ENCODE measurements at places on chromosomes 3 and 15.

- DNase-seq = no peak
These were observed 66.2 kb upstream of the UBE2E1 start for GRCh38 chr3:23739536-23739935.

DNA sequence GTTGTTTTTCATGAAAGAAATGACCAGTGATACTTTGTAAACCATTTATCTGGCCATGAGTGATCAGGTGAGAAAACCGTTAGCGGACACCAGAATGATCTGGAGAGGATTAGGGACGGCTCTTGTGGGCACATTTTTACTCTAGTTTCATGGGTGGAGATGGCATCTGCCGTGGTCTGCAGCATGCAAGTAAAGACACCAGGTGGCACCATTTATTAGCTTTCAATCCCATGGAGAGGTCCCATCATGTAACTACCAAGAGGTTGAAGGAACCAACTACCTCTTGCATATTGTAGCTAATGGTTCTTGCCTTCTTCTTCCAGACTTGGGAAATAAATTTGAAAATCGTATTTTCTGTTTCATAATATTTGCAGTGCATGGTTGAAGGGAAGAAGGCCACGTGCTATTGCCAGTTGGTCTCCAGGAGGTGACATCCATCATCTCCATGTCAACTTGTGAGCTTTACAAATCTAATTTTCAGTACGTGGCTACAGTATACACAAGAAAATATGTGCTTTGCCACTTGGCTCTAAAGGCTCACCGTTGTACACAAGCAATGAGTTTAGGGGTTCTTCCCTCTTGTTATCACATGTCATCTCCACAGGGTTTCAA lies 1.5 kb upstream of the MAPKBP1 start:
- DNase-seq = peak; percentile 50

DNA sequence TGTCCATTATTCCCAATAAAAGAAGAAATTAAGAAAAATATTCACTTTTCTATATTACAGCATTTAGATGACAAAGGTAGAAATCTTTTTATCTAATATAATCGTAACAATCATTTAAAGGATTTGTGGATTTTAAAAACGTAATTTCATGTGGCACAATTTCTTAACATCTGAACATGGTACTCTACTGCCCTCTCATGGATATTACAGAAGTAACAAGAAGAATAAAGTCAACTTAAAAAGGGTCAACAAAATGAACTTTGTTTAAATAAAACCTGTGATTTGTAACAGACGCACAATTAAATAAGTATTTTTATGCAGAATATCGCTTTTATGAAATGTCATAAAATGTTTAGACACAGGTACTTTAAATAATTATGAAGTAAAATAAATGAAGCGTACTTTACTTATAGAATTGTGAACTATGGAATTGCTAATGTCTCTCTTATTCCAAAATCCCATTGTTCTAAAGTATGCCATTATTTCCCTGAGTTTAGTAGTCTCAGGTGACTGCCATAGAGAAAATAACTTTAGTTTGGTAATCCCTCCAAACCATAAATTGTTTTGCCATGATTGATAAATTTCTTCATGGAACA lies 366.8 kb upstream of the ZNF385D start:
- no peak for DNase-seq

GRCh38 chr15:72599855-72600464 lies 54.5 kb upstream of the GOLGA6B start:
- no peak for DNase-seq

DNA sequence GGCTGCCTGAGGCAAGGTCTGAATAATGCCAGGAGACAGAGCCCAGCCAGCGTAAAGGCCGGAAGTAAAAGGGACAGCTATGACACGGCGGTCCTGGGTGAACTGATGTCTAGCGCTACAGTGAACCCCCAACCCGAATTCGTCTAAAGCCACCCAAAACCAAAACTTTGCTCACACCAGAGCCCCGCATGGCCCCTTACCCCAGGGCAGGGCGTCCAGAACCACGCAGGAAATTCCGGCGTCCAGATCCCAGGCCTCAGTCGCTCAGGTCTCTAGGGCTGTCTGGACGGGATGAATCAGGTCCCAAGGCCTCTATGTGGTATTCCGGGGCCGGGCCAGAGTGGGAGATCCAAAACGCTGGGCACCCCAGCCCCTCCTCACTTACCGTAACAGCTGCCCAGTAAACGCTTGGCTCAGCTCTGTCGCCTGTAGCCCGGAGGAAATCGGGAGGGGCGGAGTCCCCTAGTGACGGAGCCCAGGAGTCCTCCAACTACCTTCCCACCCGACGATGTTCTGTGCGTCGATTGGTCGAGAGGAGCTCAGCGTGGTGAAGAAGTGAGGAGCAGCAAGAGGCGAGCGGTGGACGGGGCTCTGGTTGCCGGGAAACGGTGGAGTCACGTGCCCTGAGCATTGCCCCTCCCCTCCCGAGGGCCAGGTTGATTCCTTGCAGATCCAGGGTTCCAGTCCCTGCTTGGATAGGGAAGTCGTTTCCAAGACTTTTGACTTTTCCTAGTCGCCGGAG lies at the start of gene CCDC32:
TSS of gene CCDC32 (minus strand) at position 452 of the 742 bp plus-strand sequence. CDS start 2,027 bp downstream, outside the sequence.
- peak; percentile 98 for DNase-seq

- DNase-seq = no peak
These were observed 41.3 kb downstream of the SIN3A start for GRCh38 chr15:75410196-75410595.

DNA sequence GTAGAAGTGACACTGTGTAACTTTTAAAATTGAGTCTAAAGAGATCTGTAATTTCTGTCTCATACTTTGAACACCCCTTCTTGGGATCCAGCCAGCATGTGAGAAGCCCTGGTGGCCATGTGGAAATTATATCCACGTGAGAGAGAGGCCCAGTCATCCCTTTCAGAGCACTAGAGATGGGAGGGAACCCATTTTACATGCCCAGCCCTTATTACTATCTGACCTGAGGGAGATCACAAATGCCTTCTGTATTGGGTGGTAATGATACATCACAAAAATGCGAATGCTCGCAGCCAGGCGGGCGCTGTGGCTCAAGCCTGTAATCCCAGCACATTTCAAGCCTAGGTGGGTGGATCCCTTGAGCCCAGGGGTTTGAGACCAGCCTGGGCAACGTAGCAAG lies 27.3 kb upstream of the TRAK1 start:
- no peak for DNase-seq

DNA sequence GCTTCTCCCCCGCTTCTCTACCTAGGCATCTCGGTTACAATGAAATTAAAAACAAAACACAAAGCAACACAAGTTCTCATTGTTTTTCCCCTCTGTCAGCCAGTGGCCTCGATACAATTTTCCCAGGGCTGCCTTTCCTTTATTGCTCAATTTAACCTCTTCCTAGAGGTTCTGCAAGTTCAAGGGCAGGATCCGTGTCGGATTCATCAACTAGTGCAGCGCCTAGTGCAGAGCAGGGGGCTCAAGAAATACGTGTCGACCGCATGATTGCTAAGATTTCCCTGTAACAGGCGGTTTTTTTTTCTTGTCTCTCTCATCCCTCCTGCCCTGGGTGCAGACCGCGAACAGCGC lies 1.4 kb upstream of the BHLHE40 start:
- no peak for DNase-seq

DNA sequence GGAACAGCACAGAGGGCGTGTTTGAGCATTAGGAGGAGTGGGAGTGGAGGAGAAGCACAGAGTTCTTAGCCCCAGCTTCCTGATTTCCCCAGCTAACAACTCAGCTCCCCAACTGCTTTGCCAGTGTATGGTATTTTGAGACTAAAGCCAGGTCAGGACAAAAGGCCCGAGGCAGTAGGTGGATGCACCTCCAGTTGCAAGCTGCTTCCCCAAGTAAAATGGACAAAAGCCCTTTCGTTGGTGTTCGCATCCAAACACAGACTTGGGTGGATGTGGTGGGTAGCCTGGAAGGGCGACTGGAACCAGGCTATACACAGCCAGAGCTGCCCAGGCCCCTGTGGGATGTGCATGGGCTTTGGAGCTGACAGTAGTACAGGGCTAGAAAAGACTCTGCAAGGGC lies 12.3 kb upstream of the EHD4 start:
- no peak for DNase-seq

GRCh38 chr3:133014325-133014724 lies 23.9 kb upstream of the TMEM108 start:
- no peak for DNase-seq

All from caudate nucleus (tissue), 63 donors.